A673 (cell line): ENCODE measurements at places on chromosomes 12 and 14. TPM values are rescaled to one million over a fixed set of nuclear protein-coding genes. Genes with fewer than 3 reads are reported as not detected.

FGF6 gene
- not detected in 2 replicates for total RNA-seq

BMAL2 gene
- 10.2 and 10.3 TPM in 2 replicates for total RNA-seq

ADAM20 gene
- total RNA-seq: 0.30 and 0.48 TPM in 2 replicates

KLRD1 gene
- total RNA-seq: 0.02 and 0.31 TPM in 2 replicates

HELB gene
- 4.1 and 4.6 TPM in 2 replicates for total RNA-seq

RHOJ gene
- total RNA-seq: 23.8 and 30.2 TPM in 2 replicates

DNA sequence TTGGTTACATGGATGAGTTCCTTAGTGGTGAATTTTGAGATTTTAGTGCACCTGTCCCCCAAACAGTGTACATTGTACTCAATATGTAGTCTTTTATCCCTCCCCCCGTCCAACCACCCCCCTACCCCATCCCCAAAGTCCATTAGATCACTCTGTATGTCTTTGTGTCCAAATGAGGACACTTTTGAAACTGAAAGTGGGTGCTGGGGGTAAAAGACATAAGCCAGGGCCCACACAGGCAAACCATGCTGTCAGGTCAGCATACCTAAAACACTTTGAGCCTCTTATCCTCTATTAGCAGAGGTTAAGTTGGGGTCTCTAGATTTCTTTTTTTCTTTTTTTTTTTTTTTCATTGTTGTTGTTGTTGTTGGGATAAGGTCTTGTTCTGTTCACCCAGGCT is 31.3 kb upstream of the KICS2 start:
- DNase-seq: no peak

- DNase-seq: no peak
These were observed 30.4 kb downstream of the RAP1B start for GRCh38 chr12:68641138-68641537.

- peak; percentile 54 for DNase-seq
These were observed 123.4 kb downstream of the SLC5A8 start for GRCh38 chr12:101086490-101087135.

- DNase-seq: no peak
These were observed 466.9 kb downstream of the FUT8 start for GRCh38 chr14:65879248-65880009.

DNA sequence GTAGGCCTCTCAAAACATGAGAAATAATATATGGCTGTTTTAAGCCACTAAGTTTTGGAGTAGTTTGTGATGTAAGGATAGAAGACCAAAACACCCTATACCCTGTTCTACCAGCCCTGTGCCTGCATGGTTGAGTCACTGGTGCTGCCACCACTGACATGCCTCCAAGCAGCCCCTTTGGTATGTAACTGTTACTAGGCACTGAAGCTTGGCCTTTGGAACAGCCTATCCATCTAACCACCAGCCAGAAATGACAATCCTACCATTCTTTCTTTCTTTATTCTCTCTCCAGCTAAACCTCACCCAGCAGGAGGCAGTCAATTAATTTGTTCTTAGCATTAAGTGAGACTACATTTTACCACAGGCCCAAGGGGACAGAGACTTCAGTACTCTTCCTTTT is 240.3 kb downstream of the MSRB3 start:
- peak; percentile 54 for DNase-seq

GRCh38 chr12:122215771-122216170 is 10.1 kb downstream of the DIABLO start:
- DNase-seq: no peak

GRCh38 chr12:19643635-19644034 is 204.3 kb downstream of the AEBP2 start:
- peak; percentile 94 for DNase-seq

- no peak for DNase-seq
These were observed 8.0 kb downstream of the DGKA start for GRCh38 chr12:55938826-55939501.

DNA sequence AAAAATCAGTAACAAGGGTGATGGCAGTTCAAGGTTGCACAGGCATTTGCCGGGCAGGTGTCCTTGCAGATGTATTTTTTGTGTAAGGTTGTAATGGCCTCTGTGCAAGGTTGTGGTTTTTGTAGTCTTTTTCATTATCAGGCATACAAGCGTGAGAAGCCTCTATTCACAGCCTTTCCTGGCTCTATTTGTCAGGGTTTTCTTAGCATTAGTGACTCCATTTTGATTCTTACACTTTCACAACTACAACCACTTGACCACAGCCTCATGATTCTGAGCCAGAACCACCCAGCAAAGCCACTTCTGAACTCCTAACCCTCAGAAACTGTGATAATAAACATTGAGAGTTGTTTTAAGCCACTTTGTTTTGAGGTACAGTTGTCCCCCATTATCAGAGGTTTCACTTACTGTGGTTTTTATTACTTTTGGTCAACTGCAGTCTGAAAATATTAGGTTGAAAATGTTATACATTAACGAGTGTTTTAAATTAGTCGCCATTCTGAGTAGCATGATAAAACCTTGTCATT is 27.5 kb upstream of the CHGA start:
- no peak for DNase-seq

GRCh38 chr12:70920251-70920851 is at the start of gene PTPRR:
PTPRR (minus strand) TSS chr12:70920738; CDS start chr12:70920390, 348 bp downstream.
- DNase-seq: peak; percentile 20

GRCh38 chr12:80504389-80505163 is 60.5 kb downstream of the PTPRQ start:
- peak; percentile 3 for DNase-seq

DNA sequence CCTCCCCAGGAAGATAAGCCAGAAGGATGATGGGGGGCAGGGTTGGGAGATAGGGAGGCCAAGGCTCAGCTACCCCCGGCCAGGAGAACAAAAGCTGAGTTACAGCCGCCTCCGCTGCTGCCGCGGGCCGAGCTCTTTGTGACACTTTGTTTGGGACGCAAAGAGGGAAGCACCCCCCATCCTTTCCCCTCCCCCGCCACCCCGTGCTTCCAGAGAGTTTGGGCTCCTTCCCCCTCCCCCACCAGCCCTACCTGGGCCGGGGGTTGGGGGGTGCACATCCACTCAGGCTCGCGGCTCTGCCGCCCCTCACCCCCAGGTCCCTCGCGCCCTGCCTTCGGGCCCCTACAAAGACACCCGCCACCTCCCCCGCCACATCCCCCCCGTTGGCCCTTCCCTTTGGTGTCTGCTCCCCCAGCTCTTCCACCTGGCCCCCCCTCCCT is 799 bp downstream of the ZNF219 start:
- peak; percentile 42 for DNase-seq

- DNase-seq: no peak
These were observed 334.5 kb upstream of the SEL1L start for GRCh38 chr14:81868172-81868571.

DNA sequence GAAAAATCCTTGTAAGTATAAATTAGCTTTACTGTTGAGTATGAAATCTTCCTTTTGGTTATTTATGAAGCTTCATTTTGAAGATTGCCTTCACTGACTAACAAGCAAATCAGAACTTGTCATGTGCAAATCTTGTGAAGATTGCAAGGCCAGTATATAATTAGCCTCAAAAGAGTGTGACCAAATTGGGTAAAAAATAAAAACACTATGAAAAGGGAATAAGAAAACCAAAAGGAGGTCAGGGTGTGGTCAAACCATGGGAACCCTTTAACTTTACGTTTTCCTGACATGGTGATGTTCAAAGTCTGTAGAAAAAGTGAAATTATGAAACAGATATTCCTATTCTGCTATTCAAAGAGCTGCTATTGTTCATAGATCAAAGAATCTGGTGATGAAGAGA is 230.3 kb downstream of the BCAT1 start:
- DNase-seq: no peak
